ENCODE measurements at places on chromosomes 16 and 17.
A peak's percentile ranks its signal among the peaks of the same experiment; 100 is the strongest.

DNA sequence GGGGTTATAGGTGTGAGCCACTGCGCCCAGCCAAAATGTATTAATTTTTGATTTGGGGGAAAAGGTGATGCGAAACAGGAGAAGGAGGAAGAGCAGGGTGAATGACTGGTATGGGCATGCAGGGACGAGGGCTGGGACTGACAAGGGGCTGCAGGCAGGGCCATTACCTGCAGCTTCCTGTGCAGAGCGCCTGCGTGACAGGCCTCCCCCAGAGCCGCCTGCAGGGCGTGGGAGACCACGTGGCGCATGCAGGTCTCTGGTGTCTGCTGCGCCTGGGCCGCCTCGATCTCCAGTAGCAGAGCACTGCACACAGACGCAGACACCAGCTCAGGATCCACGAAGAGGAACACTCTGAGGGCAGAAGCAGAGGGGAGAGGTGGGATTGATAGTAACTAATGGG, 32.4 kb downstream of the PIK3R6 start:
- DNase-seq = no peak

DNA sequence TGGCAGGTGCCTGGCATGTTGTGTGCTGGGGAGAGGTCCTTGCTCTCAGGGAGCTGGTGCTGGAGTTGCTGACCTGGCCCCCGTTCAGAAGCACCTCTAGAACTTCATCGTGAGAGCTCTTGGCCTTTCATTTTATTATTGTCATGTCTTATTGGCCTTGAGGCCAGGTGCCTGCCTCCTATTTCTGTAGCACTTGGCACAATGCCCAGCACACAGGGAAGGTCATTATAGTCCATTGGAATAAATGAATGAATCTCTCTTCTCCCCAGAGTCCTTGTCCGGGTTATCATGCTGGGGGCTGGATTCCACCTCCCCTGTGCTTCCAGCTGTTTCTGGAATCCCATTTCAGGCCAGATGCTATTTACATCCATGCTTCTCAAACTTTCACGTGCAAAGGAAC, 169.2 kb downstream of the HAPSTR1 start:
- no peak for DNase-seq

- no peak for DNase-seq
These were observed 12.0 kb upstream of the KRT19 start for GRCh38 chr17:41539979-41540701.

GRCh38 chr17:82686366-82687324, 11.9 kb downstream of the RAB40B start:
- no peak for DNase-seq

DNA sequence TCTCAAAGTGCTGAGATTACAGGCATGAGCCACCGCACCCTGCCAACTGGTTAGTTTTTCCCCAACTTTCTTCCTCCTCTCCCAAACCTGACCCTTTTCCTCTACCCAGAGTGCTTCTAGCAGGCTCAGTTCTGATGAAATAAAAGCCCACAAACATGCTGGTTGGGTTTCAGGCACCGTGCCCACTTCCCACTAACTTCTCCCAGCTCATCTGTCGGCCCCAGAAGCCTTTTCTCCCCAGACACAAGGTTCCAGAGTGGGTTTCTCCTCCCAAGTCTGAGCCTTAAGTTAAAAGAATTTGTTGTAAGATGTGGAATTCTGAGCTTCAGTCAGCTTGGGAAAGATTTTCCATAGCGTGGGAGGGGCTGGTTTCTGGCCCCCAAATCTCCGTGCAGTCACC, 11.5 kb upstream of the SCN4A start:
- DNase-seq = no peak

- DNase-seq = no peak
These were observed 12.4 kb downstream of the CNGB1 start for GRCh38 chr16:57958544-57958943.

DNA sequence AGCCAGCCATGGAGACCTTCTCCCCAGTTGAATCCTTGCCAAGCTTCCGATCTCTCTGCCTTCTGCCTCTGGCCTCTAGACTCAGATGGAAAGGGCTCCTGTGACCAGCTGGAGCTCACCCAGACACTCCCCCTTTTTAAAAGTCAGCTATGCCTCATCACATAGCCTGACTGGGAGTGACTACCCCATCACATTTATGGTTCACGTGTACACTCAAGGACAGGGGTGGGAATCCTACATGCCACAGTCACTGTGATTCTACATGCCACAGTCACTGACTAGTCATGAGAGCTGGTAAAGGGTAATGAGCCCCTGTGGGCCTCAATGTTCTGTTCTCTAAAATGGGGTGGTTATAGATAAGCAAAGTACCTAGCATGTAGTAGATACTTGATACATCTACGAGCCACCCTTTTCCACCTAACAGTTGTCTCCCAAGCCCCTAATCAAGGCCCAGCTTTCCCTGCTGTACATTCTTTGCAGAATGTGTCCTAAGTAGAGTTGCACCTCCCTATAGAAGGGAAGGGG, 85.1 kb downstream of the RGS9 start:
- DNase-seq = no peak

DNA sequence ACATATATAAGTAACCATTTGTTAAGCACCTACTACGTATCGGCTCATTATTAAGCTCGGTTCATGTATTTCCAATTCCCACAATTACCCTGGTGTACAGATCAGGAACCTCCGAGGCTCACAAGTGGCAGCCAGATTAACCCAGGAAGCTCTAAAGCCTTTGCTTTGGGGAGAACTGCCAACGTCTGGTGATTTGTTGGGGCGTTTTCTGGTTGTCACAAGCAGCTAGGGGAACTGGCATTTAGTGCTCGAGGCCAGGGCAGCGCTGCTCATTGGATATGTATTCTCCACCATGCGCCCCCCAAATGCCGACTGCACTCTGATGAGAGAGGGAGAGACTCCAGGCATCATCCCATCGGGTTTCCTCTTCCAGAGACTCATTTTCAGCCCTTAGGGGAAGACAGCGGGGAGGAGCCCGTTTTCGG, 541 bp downstream of the ZNF18 start:
- peak; percentile 62 for DNase-seq

- DNase-seq = peak; percentile 61
These were observed 32.6 kb upstream of the TAC4 start for GRCh38 chr17:49880291-49881053.

DNA sequence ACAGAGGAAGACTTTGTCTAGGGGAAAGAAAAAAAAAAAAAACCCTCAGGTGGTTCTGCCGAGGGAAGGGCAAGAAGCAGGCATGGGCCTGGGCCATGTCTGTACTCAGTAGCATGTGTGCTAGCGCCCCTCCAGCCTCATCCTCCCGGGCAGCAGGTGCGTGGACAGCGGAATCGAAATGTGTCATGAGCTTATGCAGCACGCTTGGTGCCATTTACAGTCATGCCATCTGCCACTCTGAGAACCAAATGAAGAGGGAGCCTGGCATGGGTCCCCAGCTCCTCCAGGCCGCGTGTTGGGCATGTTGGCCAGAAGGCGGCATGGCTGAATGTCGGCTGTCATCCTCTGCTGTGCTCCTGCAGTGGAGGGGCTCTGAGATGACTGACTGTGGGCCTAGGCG, 31.4 kb downstream of the CRAMP1 start:
- no peak for DNase-seq

DNA sequence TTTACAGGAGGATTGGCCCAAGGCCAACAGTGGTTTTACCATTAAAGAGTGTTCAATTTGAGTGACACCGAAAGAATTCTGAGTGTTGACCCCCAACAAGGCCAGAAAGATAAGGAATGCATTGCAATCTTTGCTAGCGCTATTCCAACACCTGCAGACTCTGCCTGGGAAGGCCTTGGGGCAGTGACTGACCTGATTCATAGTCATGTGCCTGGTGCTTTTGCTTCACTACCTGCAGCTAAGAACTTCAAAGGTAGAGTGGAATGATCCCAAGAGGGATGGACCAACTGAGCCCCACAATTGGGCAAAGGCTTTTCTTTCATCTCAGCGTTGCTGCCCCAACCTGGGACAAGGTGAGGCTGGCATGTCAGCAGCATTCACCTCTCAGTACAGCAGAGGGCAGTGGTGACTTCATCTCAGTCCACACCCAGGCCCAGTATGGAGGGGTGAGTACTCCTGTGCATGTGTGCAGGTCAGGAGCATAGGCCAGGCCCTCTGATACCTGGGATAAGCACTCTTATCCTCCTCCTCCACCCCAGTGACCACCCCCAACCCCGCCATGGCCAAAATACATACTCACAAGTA, 149.6 kb upstream of the GNAO1 start:
- DNase-seq = peak; percentile 8

DNA sequence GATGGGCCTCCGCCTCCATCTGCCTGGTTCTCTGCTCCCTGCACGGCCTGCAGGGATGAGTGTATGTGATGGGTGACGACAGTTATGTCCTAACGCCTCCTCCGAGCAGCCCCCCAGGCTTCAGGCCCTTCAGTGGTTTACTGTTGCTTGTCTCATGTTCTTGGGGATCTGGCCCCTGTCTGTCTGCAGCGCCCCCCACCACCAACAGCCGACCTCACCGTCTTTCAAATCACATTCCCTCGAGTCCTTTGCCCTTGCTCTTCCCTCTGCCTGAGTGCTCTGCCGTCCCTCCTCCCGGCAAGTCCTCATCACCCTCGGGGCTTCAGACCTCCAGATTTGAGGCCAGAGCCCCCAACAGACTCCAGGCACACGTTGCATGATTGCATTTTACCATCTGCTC, 18.2 kb downstream of the METTL22 start:
- DNase-seq = no peak

DNA sequence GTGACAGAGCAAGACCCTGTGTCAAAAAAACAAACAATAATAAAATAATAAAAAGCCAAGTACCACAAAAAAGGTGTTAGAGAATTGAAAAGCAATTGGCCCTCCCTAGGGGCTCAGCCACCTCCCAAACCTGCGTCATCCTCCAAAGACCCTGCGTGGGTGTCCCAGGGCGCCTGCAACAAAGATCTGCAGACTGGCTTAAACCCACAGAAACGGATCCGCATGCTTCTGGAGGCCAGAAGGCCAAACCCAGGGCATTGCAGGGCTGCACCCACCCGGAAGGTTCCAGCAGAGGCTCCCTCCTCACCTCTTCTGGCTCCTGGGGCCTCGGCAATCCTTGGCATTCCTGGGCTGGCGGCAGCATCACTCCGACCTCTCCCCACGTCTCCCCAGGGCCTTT, 1.5 kb downstream of the ENPP7 start:
- DNase-seq = no peak

GRCh38 chr16:84048270-84048669, 5.7 kb upstream of the SLC38A8 start:
- DNase-seq = no peak

DNA sequence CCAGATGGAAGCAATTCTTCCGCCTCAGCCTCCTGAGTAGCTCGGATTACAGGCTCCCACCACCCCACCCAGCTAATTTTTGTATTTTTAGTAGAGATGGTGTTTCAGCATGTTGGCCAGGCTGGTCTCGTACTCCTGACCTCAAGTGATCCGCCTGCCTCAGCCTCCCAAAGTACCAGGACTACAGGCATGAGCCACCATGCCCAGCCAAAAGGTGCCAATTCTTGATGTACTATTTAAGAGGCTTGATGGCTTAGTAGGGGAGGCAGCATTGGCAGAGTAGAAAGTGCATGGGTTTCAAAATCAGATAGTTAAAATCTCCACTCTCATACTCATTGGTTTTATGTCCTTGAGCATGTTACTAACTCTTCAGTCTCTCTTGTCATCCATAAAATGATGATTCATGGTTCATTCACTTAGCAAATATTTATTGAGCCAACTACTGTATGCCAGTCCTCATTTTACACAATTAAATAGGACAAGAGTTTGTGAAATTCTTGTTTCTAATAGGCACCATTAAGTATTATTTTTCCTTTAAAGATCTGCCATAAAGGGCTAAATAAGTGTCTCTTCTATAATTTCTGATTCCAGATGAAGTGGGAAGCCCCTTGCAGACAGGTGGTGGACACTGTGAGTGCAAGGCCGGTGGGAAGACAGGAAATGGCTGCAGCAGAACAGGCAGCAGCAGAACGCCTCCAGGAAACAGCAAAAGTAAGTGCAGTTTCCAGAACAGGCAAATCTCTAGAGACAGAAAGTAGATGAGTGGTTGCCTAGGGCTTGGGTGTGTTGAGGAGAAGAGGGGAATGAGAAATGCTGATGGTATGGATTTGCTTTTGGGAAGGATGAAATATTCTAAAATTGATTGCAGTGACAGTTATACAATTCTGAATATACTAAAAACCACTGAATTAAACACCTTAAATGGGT, 8.2 kb upstream of the RPL27 start:
- no peak for DNase-seq

- DNase-seq = no peak
These were observed 19.0 kb downstream of the EEF2K start for GRCh38 chr16:22225060-22225459.

All from CD8-positive, alpha-beta T cell (primary cell).